ENCODE measurements at places on chromosomes 4 and X.

DNA sequence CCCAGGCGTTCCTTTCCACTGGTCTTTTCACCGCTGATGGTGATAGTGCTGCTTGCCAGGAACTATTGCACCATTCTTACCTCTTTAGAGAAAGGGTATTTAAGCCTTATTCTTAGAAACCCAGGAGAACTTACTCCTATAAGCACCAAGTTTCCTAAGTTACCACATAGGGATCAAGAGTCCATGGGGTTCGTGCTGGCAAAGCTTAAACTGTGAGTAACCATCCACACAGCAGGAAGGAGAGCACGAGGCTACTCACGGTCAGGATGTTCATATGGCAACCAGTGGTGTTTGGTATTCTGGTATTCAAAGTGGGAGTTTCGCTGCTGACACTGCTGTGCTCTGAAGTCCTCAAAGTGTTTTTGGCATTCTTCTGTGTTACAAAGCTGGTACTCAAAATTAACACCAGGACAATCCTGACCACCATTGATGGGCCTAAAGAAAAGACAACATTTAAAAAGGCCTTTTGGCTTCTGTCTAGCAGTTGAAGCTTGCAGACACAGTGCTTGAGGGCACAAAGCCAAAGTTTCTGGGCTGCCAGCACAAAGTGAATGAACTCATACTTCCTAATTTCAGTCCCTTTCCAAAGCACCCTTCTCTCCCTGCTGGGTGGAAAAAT lies 256.9 kb downstream of the ADAMTS3 start:
- no peak for DNase-seq

DNA sequence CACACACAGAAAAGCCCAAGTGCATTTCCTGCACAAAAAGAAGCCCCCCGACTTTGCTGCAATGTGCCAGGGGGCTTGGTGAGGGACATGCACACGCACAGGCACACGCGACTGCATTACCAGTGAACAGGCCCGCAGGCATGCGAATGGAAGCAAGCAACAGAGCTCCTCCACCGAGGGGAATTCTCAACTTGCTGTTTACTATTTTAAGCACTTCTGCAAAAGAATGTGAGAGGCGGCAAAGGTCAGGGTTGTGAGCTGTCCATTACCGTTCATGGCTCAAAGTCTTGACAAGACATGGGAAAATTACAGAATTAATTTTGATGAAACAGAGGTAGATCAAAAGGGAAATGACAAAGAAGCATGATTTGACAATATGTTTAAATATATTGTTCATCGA lies 342.5 kb upstream of the NOCT start:
- DNase-seq: no peak

- no peak for DNase-seq
Measured at GRCh38 chr4:37549041-37549440, 137.1 kb downstream of the RELL1 start.

- no peak for DNase-seq
Measured at GRCh38 chrX:122517786-122518185, 666.3 kb upstream of the GRIA3 start.

GRCh38 chr4:94603170-94603747 lies 151.5 kb downstream of the PDLIM5 start:
- no peak for DNase-seq

GRCh38 chrX:16212024-16212423 lies 44.7 kb downstream of the MAGEB17 start:
- DNase-seq: no peak

DNA sequence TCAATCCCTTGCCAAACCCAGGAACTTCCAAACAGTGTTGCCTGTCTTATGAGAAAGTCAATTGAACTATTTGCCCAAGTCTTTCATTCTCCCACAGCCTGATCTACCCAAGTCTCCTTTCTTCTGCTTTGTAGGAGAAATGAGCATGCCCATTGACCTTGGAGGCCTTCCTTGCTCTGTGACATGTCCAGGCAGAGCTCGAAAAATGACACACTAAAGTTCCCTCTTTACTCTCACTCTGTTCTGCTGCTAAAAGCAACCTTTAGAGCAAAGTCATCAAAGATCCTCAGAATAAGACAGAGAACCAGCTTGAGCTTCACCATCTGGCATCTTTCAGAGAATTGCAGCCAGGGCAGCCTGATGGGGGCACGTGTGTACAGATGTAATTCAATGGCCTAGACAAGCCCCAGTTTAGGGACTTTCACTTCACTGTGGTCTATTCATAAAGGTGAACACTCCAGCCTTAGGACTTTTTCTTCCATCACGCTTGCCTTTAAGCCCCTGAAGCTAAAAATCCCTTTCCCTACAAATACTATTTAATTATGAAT lies 136.4 kb downstream of the AMELX start:
- DNase-seq: no peak

GRCh38 chrX:28591542-28591941 lies 4.3 kb downstream of the IL1RAPL1 start:
- no peak for DNase-seq

GRCh38 chr4:144583658-144584057 lies 62.3 kb upstream of the HHIP start:
- DNase-seq: no peak

DNA sequence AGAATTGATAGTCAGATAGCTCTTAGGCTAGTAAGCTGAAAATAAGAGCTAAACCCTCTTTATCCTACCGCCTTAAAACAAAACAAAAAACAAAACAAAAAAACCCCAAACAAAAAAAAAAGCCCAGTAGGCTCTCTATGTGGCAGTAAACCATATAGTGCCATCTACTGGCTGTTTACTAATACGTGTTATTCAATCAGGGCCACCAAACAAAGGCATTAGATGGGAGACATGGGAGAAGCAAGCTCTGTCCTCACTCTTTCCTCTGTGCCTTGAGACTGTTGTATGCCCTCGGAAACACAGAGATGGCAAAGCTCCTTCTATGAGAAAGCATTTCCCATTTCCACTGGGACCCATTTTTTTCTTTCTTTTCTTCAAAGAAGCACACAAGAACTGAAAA lies 148.8 kb upstream of the MID1 start:
- DNase-seq: no peak

DNA sequence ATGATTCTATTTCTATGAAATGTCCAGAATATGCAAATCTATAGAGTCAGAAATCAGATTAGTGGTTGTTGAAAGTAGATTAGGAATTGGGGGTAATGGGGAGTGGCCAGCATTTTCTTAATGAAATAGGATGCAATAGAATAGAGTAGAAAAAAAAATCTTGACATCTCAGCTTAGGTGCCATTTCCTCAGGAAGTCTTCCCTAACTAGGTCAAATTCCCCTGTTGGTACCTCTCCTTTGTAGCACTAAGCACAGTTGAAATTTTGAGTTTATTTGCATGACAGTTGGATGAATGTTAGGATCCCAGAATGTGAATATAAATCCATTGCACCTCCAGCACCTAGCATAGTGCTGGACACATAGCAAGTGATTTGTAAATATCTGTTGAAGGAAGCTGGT lies 30.0 kb upstream of the PDK3 start:
- no peak for DNase-seq

- no peak for DNase-seq
Measured at GRCh38 chrX:23390979-23391378, 56.3 kb downstream of the PTCHD1 start.

DNA sequence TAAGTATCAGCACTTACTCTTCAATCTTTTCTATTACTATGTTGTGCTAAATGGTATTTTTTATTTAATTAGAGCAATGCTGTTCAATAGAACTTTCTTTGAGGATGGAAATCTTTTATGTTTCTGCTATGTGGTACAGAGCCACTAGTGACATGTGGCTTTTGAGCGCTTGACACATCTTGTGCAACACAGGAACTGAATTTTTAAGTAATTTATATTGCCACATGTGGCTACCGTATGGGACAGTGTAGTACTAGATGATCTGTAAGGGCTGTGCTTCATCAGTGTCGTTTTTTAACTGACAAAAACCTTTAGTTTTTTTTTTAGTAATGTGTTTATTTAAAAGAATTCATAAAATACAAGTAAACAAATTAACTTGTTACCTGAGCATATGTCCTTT lies 22.4 kb downstream of the HPRT1 start:
- DNase-seq: no peak

- DNase-seq: no peak
Measured at GRCh38 chr4:88528861-88529260, 5.3 kb upstream of the PYURF start.

DNA sequence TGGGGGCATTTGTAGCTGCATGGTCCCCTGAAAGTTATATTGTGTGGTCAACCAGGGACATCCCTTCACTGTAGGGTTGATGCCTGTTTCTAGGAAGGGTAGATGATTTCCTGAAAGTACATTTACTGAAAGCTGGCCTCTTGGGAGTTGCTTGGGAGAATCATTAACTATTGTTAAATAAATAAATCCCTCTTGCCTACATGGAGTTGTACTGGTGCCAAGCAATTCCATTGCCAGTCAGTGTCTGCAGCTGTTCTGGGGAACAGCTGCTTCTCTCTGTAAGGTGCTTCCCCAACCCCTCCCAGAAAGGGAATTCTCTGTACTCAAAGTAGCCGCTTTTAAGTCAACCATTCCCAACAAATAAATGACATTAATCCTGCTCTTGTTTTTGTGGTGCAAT lies 51.1 kb downstream of the C4orf51 start:
- no peak for DNase-seq

DNA sequence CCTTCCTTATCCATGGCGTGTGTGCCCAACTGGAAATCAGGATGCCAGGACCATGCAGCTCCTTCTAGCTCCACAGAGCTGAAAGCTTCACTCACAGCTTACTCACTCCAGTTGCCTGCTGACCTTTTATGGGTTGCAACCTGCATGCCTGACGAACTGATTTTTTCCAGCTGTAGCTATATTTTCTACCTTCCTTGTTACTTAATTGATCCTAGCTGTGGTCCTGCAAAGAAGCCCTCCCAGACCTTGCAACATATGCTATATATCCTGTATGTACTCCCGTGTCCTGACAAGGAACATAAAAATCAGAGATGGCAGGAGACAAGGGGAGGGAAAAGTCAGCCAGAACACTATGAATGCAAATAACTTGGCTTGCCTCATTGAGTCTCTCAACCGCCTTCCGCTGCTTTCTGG lies 135.3 kb upstream of the LDB2 start:
- no peak for DNase-seq

- DNase-seq: no peak
Measured at GRCh38 chr4:16627999-16628398, 270.4 kb downstream of the LDB2 start.

DNA sequence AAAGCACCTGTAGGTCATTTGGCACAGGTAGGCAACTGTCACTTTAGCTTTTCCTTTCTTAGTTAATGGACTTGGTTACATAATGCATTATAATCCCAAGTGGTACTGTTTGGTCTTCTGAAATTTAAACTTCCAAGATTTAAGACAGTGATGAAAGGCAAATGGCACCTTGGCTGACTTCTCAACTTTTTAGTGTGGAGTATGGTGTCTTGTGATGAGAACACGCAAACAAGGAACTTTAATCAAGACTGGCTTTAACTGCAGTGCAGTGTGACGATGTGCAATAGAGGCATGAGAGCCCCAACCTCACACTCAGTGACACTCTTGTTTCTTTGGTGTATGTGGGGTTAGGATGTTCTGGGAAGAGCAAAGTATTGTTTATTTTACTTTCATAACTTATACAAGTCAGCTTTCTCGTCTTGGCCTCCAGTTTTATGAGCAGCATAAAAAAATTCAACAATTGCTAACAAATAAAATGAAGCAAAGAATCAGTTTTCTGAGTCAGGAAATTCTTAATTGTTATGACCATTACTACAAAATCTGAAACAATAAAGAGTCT lies 171.9 kb downstream of the MAD2L1 start:
- DNase-seq: no peak

DNA sequence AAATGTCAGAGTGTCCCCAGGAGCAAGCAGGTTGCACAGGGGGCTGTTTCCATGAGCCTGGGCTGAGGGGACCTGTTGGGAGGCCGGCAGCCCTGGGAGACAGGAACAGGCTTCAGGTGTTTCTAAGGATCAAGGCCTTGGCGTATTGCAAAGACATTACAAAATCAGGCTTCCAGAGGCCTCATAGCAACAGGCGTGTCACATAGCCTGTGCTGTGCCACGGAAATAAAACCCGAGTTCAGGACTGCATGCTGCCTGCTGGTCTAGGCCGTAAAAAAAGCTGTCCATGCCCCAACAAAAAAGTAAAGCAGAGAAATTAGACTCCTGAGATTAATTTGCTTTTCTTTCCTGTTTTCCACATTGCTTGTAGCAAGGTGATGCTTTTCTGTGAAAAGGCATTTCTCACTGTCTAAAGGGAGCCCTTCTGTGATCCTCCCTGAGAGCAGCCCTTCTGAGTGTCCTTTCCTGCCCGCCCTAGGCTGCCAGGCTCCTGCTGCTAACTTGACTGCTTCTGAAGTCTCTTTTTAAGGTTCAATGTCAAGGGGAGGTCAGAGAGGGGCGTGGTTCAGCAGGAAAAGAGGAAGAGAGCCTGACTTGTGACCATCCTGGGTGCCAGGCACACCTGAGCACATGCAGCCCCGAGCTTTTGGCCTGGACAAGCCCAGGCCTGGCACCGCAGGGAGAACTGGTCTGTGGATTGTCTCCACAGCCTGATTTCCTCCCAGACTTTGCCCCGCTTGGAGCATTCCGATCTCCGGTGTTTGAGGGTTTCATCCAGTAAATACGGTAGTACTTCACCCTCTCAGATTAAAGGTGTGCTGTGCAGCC lies 21.3 kb downstream of the SHROOM2 start:
- DNase-seq: no peak

DNA sequence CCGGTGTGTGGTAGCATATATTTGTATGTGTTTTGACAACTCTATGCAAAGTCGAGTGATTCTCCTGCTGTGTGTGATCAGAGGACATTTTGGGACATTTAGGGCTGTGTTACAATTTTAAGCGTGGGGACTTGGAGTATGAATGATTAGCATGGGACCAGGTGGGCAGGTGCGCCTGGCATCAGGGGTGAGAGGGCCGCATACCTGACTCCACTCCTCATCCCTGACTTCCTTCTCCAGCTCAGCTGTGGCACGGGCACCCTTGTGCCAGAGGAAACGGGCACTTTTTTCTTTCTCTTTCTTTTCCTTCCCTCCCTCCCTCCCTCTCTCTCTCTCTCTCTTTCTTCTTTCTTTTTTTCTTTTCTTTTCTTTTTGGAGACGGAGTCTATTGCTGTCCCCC lies 15.7 kb upstream of the PLCXD1 start:
- no peak for DNase-seq

DNA sequence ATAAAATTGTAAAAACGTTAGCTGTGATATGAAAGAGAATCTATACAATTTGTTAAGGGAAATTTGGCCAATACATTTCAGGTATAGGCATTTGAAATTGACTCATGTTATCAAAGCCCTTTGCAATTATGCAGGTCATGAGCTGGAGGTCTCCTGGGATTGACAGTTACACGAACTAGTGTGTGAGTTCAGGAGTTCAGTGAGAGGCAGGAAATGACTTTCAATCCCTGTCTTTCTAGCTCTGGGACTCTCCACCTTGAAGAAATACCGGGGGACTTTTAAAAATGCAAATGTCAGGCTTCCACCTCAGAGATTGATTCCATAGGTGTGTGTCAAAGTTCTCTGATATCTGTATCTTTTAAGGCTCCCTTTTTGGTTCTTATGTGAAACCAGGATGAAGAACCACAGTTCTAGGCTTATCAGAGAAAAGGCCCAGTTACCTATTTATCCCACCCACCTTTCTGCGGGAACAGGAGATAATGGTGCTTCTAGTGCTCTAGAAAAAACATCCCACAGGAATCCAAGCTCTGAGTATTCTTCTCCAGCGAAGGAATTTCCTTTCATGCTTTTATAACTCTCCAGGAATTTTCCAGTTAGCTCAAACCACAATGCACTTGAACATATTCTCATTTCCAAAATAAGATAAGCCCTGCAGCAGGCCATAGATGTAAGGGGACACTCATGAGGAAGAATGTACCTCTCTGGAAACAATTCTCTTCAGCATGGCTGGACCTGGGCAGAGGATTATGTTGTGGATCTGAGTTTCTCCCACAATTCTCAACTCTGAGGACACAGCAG lies 501.0 kb downstream of the IDS start:
- no peak for DNase-seq

GRCh38 chrX:72255445-72255844 lies 16.6 kb upstream of the ERCC6L start:
- no peak for DNase-seq

All from activated naive CD4-positive, alpha-beta T cell treated with Interleukin-2 at 50 U/mL for 16 hours (primary cell).